SK-N-SH treated with all-trans-retinoic acid at 6 μM for 48 hours (cell line): ENCODE measurements at places on chromosomes 13 and 19.

GRCh38 chr13:22925881-22926747 is 254.7 kb upstream of the SGCG start:
- ATAC-seq = no peak

GRCh38 chr19:42057846-42058245 is 12.2 kb downstream of the GRIK5 start:
- ATAC-seq = no peak

DNA sequence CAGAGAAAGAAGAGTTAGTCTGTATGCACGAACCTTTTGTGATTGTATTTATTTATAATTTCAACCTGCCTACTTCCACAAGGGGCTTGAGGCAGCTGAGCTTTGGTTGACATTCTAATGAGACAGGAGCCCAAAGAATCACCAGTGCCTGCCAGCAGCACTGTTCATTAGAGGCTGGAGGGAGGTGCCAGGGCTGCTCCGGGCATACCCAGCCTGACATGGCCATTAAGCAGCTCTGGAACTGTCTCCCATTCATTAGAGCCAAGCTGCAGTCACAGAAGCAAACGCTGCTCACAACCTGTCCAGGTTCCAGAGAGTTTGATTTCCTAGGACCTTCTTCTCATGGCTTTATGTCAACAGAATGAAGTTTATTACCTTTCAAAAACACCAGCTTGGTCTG is 425.5 kb downstream of the RFC3 start:
- no peak for ATAC-seq

- peak; percentile 95 for ATAC-seq
Measured at GRCh38 chr13:79936368-79937136, 404.4 kb downstream of the SPRY2 start.

- no peak for ATAC-seq
Measured at GRCh38 chr19:18419195-18419698, at the start of gene SSBP4. Gene SSBP4, plus strand, starts transcription at chr19:18419398. Its CDS starts 251 bp downstream, at chr19:18419649.

DNA sequence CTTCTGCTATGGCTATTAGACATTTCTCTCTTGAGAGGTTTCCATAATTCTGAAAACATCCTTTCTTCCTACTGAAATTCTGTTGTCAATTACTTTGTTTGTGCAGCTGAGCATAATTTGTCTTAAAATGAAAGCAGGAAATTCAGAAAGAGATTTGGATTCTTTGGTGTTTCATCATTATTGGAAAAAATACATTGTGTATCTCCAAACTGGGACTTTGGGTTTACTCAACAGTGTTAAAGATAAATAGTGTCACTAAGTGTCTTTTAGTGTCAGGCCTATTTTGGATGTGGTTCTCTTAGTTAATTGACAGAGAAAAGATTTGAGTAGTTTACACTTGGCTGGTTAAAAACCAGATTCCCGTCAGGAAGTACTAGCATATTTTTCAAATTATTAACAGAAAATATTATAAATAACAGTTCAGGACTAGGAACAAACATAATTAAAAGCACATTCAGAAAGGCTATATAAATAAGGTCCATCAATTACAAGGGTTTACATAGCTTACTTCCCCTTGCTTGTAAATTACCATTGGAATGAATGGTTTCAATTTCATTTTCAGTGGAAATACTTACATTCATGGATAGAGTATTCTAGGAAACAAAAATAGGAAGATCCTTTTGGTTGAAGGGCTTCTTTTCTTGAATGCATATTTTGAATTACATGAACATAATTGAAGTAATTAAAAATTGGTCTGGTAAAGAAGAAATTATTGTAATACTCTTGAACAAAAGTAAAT is 483.1 kb downstream of the GPC6 start:
- peak; percentile 63 for ATAC-seq

- ATAC-seq = no peak
Measured at GRCh38 chr19:17739121-17739875, 12.0 kb upstream of the FCHO1 start.

GRCh38 chr13:42492372-42492920 is 81.5 kb upstream of the TNFSF11 start:
- no peak for ATAC-seq

DNA sequence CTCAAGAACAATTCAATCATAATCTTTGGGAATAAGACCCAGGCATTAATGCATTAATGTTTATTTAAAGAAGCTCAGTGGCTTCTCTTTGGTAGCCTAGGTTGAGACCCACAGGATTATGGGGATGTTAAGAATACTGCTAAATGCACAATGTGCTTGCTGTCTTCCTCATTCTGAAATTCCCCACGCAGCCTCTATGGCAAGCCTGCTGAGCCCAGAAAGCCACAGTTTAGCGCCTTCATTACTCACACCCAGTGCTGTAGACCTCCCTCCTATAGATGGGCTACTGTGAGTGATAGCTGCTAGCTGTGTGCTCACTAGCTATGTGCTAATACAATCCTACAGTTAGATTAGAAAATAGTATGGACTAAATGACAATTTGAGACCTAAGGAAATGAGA is 90.6 kb downstream of the TNFSF13B start:
- ATAC-seq = no peak

GRCh38 chr13:92994056-92994455 is 232.6 kb upstream of the GPC6 start:
- no peak for ATAC-seq

GRCh38 chr13:97539651-97540610 is 106.0 kb downstream of the RAP2A start:
- no peak for ATAC-seq

DNA sequence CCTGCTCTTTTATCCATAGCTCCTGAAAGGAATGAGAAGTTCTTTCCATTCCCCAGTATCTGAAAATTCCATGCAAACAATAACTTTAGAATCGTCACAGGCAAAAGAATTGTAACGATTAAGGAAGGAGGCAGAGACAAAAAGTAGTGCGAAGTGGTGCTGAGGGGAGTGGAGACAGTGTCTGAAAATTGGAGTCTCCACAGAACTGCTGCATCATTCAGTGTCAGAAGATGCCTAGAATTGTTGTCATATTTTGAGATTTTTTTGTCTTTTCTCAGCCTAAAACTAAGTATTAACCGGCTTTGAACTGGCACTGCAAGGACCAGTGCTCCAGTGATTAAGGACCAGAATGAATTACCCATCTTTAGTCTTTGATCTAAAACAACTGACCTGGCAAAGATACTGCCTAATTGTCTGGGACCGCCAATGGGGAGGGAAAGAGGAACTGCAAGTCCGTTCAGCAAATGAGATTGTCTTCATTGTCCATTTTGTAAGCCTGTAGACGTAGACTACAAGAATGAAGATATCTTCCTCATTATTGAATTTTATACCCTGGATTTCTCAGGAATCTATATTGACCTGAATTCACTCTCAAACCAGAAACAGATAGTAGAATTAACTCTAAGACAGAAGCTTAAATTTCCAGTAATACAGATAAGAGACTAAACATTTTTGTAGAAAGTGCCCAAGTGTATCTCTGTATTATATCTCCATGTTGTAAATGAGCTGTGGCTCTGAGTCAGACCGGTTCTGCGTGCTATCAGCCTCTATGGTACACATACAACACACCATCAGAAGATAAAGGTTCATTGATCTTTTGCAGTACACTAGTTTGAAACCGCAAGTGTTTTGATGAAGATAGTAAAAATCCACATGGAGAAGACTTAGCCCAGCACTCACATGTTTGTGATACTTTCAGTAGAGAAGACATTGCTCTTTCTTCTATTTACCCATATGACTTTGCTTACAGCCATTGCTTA is 293.2 kb downstream of the EFNB2 start:
- ATAC-seq = no peak
